ENCODE measurements at places on chromosomes 16 and 17. TPM values are rescaled to one million over a fixed set of nuclear protein-coding genes. Genes with fewer than 3 reads are reported as not detected.

Gene TBX2
- total RNA-seq: 25.2 TPM

Gene CDRT15
- total RNA-seq: not detected

GRCh38 chr17:80920441-80920840 is 71.2 kb upstream of the CHMP6 start:
- ATAC-seq: no peak

DNA sequence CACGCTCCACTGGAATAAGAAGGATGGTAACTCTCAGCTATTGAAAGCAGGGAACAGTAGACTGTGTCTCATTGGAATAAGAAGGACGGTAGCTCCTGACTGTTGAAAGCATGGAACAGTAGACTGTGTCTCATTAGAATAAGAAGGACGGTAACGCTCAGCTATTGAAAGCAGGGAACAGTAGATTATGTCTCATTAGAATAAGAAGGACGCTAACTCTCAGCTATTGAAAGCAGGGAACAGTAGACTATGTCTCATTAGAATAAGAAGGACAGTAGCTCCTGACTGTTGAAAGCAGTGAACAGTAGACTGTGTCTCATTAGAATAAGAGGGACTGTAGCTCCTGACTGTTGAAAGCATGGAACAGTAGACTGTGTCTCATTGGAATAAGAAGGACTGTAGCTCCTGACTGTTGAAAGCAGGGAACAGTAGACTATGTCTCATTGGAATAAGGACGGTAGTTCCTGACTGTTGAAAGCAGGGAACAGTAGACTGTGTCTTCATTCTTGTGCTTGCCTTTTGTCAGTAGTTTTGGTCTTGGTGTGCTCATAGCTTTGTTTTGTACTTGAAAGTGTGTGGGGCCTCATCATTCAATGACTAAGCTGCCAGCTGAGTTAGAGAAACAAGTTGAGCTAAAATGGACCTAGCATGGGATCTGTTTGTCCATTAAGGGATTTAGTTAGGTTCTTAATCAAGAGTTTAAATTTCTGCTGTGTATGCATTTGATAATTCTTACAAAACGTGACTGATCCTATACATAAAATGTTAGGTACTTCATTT is 58.5 kb downstream of the BANP start:
- ATAC-seq: no peak

GRCh38 chr16:28924399-28924761 is 658 bp downstream of the RABEP2 start:
- no peak for ATAC-seq

Gene HSD11B2
- 0.19 TPM for total RNA-seq

Gene UNC13D
- total RNA-seq: 5.2 TPM

Gene MT1M
- 3.7 TPM for total RNA-seq

- ATAC-seq: no peak
These were observed 160.6 kb downstream of the IRX3 start for GRCh38 chr16:54125751-54126655.

GRCh38 chr16:55630774-55631173 is 25.0 kb upstream of the SLC6A2 start:
- ATAC-seq: no peak

GRCh38 chr16:27518226-27518625 is 31.5 kb downstream of the GTF3C1 start:
- no peak for ATAC-seq

DNA sequence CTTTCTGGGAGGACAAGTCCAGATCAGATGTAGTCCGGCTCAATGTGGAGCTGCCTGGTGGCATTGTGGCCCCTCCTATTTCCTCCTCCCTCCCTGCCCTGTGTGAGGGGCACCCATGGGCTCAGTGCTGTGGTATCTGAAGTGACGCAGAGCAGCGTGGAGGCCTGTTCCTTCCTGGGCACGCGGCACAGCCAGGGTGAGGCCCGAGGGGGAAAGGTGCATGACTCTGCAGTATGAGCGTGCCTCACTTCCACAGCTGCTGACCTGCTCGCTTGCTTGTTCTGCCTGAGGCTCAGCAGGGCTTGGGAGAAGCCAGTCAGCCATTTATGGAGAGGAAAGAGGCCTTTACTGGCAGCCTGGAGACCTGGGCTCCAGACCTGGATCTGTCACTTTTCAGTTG is 11.7 kb downstream of the TMEM238L start:
- ATAC-seq: no peak

DNA sequence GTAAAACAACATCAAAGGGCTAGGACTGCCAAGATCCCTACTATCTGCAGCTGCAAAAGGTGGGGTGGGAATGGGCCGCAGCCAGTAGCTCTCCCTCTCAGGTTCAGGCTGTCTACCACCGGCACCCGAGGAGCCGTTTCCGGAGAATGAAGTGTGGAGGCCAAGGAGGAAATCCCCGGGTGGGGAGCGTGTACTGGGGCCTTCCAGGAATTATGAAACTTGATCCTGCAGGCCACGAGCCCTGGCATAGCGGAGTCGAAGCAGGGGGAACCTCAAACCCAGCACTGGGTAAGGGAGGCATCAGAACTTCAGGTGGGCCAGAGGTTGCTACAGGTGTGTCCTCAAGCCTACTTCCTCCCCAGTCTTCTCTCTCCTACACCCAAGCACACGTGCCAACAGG is 5.1 kb downstream of the INPP5K start:
- peak; percentile 49 for ATAC-seq

- ATAC-seq: no peak
These were observed 56.6 kb downstream of the USP32 start for GRCh38 chr17:60335289-60335688.

DNA sequence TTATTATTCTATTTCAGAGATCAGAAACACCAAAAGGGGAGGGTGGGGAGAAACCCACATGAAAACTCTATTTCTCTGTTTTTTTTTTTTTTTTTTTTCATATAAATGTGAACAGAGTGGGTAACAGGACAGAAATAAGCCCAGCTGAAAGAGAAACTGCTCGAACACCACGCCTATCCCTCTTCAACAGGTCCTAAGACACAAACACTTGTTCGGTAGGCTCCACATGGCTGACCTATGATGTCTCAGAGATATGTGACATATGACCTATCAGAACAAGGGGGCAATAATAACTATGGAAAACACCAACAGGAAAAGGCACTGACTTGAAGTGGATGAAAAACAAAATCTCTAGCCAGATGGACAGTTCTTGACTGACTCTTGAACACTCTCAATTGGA is 44.8 kb downstream of the PARN start:
- ATAC-seq: no peak

DNA sequence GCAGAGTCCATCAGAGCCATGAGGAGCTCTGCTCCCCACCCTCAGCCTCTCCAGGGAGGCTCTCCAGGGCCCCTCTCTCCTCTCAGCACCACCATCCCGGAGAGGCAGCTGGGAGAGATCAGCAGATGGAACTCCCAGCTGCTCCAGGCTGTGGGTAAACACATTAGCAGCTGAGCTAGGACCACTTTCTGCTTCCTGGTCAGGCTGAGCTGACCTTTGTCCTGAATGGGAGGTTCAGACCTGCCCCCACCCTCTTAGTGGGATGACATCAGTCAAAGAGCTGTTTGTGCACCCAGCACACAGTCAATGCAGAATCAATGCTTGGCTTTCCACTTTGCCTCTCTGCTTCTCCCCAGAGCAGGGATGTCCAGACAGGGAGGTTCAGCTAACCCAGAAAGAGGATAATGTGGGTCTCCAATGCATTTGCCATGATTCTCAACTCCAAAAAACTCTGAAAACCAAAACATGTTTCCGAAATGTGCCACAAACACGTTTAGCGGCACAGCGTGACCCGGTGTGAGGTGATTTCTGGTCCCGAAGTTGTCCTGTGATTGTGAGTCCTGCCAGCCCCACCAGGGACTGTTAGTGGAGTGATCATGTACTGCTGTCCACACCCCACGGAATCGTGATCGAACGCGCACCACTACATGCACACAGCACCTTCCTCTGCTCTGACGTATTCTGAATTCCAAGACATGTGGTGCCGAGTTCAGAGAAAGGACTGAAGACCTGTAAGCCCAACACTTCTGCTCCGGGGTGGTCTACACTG is 6.7 kb downstream of the GPR142 start:
- ATAC-seq: no peak

Gene HS3ST6
- total RNA-seq: not detected

GRCh38 chr17:45918241-45918745 is 23.9 kb downstream of the MAPT start:
- ATAC-seq: no peak

- ATAC-seq: no peak
These were observed 14.0 kb downstream of the MYO1D start for GRCh38 chr17:32862940-32863339.
